ENCODE measurements at places on chromosomes 3 and 15. TPM values are rescaled to one million over a fixed set of nuclear protein-coding genes. Genes with fewer than 3 reads are reported as not detected.
A peak's percentile ranks its signal among the peaks of the same experiment; 100 is the strongest.

GRCh38 chr15:77807115-77807514 lies 174.4 kb upstream of the LINGO1 start:
- H3K27ac ChIP-seq, result no peak overlapping the region
- no peak for DNase-seq
- no peaks in the 10 kb centered on the region for H3K36me3 ChIP-seq
- no peaks in the 10 kb centered on the region for H3K27me3 ChIP-seq
- H3K4me1 ChIP-seq, result no peaks in the 10 kb centered on the region

GADL1 gene
- total RNA-seq, result not detected

HHATL gene
- total RNA-seq, result not detected

DNA sequence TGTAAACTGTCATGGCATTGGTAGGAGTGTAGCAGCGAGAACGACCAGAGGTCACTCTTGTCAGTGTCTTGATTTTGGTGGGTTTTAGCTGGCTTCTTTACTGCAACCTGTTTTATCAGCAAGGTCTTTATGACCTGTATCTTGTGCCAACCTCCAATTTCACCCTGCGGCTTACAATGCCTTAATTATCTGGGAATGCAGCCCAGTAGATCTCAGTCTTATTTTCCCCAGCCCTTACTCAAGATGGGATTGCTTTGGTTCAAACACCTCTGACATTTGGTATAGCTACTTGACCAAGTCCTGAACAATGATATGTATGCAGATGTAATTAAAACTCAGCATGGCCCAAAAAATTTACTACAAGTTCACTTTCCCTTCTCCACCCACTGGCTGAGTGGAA lies 388.4 kb downstream of the RSL24D1 start:
- no peaks in the 10 kb centered on the region for H3K27me3 ChIP-seq
- H3K4me3 ChIP-seq, result no peak overlapping the region
- H3K4me1 ChIP-seq, result no peaks in the 10 kb centered on the region

DNA sequence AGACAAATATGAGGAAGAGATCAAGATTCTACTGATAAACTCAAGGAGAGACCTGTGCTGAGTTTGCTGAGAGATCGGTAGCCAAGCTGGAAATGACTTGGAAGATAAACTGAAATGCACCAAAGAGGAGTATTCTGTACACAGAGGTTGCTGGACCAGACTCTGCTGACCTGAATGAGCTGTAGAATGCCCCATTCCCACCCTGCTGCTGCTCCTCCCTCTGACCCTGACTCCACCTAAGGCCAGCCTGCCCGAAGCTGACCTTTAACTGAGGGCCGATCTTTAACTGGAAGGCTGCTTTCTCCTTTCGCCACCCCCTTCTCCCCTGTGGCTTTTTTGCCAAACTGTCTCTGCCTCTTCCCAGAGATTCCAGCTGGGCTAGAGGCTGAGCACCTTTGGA lies 34.6 kb downstream of the CDIN1 start:
- no peaks in the 10 kb centered on the region for H3K4me1 ChIP-seq
- no peaks in the 10 kb centered on the region for H3K36me3 ChIP-seq
- H3K4me3 ChIP-seq, result no peak overlapping the region
- no peaks in the 10 kb centered on the region for H3K27me3 ChIP-seq
- no peak overlapping the region for H3K27ac ChIP-seq

GRCh38 chr3:121696186-121696585 lies 35.5 kb upstream of the HCLS1 start:
- peaks cover 26% of the 10 kb centered on the region for H3K36me3 ChIP-seq
- H3K4me1 ChIP-seq, result peaks cover 28% of the 10 kb centered on the region
- H3K27ac ChIP-seq, result no peak overlapping the region
- DNase-seq, result no peak
- no peaks in the 10 kb centered on the region for H3K27me3 ChIP-seq

UBE3A gene
- 121 TPM for total RNA-seq

CLRN1 gene
- total RNA-seq, result not detected

IQCF5 gene
- not detected for total RNA-seq

DNA sequence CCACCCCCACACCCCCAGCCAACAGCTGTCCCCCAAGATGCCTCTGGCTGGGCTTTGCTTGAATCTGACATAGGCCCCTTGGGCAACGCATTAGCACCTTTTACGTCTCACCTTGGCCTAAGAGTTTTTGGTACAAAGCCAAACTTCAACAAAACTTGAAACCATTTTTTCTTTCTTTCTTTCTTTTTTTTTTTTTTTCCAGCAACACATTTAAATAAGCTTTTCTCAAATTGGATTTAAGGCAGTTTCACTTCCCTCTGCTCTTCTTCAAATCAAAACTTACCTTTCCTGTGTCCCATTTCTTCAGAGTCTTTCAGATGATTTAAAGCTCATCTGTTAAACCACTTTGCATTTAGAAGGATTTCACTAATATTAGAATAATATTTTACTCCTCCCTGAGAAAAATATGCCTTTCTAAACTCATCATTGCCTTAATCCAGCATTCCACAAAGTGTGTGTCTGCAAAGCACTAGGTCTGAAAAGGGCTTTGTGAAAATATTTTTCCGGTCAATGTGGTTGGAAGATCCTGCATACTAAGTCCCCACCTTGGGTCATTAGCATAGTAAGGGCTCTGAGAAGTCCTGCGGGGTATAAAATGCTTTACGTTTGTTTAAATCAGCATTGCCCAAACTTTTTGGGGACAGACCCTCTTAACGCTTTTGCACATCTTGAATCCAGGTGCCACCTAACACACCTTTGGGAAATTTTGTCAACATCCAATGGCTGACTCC lies 217.0 kb downstream of the TLE3 start:
- H3K27ac ChIP-seq, result peak overlapping the region; percentile 99
- peak overlapping the region; percentile 37 for H3K4me3 ChIP-seq
- no peaks in the 10 kb centered on the region for H3K27me3 ChIP-seq
- no peaks in the 10 kb centered on the region for H3K36me3 ChIP-seq
- peaks cover 45% of the 10 kb centered on the region for H3K4me1 ChIP-seq

DNA sequence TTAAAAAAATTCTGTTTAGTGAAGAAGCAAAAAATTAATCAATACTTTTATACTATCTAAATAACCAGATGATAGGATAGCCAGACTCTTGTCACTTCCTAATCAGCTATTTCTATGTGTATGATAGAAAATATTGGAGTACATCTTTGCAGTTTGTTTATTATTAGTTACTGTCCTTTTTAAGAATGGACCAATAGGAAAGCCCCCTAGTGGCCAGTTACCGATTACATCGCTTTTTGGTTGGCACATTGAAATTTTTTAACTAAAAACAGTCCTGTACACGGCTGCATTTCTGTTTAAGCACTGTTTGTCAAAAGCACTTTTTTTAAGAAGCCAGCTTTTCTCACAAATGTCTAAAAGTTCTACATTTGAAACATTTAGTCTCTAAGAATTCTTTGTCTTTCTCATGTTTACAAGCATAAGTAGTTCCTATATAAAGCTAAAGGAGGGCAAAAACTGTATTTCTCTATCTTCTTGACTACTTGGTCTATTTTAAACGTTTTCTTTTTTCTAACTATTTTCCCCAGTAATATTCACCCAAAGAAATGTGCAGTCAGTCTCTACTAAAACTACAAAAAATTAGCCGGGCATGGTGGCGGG lies 253.2 kb upstream of the LRTM1 start:
- no peaks in the 10 kb centered on the region for H3K36me3 ChIP-seq
- H3K27ac ChIP-seq, result no peak overlapping the region
- H3K4me3 ChIP-seq, result no peak overlapping the region
- DNase-seq, result peak; percentile 80

MME gene
- 196 TPM for total RNA-seq

GCSAM gene
- 39.2 TPM for total RNA-seq

MRAS gene
- not detected for total RNA-seq

FRG2C gene
- not detected for total RNA-seq

All from Karpas-422 (cell line).